Activated T-helper 2 cell treated with anti-CD3 and anti-CD28 coated beads, Interferon-gamma antibody, Interleukin-2, Interleukin-4, amounts not matched to agents 10 μg/mL and 5 μg/mL and 100 μg/mL, durations not matched to agents 14 hours and 24 hours and 36 hours (primary cell): ENCODE measurements at places on chromosomes 2 and 18.

DNA sequence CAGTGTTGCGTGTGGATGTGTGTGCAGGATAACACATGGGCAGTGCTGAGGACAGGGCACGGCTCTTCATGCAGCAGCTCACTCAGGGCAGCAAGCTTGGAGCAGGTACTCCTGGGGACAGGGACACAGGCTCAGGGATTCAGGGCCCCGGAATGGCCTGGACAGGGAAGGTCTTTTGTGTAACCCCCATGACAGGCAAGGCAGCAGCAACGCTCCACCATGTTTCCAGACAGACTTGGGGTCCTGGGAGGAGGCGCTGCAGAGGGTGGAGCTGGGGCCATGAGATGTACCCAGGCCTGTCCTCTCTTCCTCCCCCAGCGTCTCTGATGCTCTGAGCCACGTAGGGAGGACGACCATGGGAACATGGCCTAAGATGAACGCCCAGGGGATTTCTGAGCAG is 58.3 kb downstream of the ADNP2 start:
- DNase-seq, result no peak

DNA sequence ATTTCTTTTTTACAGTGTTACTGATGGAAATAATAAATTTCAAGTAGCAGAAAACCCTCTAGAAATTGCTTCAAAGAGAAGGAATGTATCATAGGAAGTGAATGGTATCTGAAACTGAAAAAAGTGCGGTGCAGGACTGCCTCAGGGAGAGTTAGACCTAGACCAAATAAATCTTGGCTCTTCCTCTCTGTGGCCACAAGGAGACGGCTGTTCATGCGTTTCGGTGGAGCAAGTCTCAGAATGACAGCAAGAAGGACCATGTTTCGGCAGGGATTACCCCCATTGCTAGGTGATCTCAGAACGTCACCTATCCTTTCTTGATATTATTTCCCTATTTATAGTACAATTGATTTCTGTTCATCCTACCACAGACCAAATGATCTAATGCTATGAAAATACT is 522.3 kb downstream of the SOX11 start:
- DNase-seq, result no peak

DNA sequence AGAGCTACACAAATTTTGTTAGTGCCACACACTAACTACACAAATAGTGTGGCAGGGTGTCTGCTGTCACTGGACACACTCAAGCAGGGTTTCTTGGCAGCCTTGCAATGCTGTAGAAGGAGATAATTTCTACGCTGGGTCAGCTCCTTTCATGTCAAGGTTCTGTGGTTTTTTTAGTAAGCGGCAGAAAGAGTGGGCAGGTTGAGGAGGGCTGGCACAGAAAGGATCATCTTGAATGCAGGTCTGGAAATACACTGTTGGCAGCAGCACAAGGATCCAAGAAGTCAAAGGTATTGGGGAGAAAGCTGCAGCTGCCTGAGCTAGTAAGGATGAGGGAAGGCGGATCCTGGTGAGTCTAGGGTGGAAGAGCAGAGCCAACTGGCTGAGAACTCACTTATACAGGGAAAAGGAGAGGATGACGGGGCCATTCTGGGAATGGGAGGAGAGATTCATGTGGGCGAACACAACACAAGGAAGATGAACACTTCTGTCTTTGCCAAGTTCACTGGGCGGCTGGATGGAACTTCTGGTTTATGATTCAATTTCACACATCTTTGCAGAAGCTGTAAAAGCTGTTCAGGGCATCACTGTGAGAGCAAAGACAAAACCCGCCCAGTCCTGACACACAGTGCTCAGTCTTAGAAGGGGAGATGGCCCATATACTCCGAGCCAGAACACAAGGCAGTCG is 16.9 kb upstream of the CYRIA start:
- no peak for DNase-seq

GRCh38 chr2:221671515-221671914 is 99.4 kb upstream of the EPHA4 start:
- no peak for DNase-seq

GRCh38 chr2:27074738-27075565 is 3.5 kb upstream of the EMILIN1 start:
- DNase-seq, result no peak

- no peak for DNase-seq
These were observed 26.4 kb upstream of the MSTN start for GRCh38 chr2:190088917-190089316.

- no peak for DNase-seq
These were observed 49.9 kb upstream of the RAB6C start for GRCh38 chr2:129929321-129930290.

- no peak for DNase-seq
These were observed 38.2 kb downstream of the NHEJ1 start for GRCh38 chr2:219122202-219122980.

- DNase-seq, result no peak
These were observed 234.8 kb upstream of the SMAD2 start for GRCh38 chr18:48165111-48165866.

DNA sequence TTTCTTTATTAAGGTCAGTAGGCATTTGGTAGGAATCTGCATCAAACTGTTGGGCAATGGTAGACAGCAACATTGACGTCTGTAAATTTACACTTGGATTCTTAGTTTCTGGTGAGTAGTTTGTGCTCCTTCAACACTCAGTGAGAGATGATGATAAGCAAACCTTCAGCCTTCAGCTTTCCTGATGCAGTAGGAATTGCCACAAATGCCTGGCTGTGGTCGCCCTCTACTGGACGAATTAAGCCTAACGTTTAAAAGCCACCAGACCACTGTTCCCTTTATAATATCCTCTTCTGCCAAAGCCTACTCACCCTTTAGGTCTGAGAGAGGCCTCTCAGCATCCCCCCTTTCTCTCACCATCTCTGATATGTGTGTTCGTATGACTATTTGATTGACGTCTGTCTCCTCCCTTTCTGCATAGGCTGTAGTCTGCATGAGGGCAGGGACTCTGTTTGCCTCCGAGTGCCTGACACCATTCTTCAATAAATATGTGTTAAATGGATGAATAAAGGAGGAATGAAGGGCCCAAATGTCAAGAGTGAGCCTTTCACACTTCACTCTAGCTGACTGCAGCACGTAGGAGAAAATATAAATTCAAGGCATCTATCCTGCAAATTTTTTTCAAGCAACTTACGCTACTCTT is 47.0 kb upstream of the PLEKHM3 start:
- DNase-seq, result peak; percentile 30

- DNase-seq, result no peak
These were observed 31.7 kb downstream of the ONECUT2 start for GRCh38 chr18:57466745-57467409.

- no peak for DNase-seq
These were observed 105.2 kb downstream of the LYPD6B start for GRCh38 chr2:149143734-149144133.

GRCh38 chr2:163351143-163351542 is 384.7 kb downstream of the FIGN start:
- DNase-seq, result no peak

DNA sequence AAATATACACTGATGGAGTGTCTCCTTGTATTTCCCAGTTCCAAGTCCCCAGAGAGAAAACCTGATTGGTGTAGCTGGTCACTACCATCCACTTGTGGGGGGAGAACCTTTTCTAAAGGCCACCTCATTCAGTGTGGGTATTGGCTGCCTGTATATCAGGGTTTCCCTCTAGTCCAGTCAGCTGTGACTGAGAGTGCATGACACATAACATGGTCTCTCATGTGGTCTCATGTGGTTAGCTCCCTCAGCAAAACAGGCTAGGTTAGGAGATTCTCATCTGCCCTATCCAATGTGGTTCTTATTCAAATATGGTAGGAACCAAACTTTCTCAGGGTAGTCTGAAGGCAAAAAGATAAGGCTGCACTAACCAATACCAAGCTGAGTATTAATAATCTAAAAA is 4.1 kb upstream of the GORASP2 start:
- no peak for DNase-seq

GRCh38 chr2:100211521-100211920 is 69.1 kb upstream of the AFF3 start:
- DNase-seq, result no peak

- DNase-seq, result no peak
These were observed 89.5 kb downstream of the STK39 start for GRCh38 chr2:168157926-168158325.

DNA sequence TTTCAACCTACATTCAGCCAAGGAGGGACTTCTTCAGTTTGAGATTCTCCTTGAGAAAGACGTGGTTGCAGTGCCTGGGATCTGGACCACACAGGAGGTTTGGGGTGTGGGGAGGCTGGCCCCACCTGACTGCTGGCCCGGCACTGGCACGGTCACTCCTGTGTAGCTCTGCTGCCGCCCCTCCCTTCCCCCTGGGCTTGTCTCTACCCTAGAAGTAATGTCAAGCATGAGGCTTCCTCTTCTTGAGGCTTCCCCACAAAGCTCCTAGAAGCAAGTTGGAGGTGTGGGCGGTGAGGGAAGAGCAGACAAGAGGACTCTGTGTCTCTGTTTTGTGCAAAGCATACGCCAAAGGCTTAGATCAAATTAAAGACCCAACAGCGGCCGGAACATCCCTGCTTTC is 8.7 kb downstream of the KLHL29 start:
- DNase-seq, result no peak

DNA sequence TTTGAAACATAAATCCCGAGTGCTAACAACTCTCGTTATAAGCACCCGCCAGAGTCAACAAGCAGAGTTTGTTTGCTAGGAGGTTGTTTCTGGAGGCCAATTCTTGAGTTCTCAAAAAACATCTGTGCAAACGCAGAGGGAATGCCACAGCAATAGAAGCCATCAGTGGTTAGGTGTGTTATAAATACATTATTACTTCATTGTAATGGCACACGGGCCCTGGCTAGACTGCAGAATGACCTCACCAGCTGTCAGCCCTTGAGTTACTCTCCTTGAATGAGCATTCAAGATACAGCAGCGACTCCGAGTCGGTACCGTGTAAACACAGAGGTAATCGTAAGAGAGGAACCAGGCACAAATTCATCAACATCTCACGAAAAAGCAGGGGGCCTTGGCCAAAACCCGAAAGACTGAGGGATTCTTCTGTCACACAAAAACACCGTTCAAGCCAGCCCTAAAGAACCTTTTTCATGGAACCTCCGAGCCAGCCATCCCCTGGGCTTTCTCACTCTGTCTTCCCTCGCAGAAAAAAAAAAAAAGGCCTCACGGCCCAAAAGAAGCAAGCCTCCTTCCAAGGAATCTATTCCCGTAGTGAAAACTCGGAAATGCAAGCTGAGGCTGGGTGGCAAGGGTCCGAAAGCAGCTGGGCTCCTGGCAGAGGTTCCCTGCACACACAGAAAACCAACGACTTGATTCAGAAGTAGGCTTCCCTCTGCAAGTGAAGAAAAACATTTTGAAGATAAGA is 133.7 kb upstream of the MEIS1 start:
- no peak for DNase-seq

DNA sequence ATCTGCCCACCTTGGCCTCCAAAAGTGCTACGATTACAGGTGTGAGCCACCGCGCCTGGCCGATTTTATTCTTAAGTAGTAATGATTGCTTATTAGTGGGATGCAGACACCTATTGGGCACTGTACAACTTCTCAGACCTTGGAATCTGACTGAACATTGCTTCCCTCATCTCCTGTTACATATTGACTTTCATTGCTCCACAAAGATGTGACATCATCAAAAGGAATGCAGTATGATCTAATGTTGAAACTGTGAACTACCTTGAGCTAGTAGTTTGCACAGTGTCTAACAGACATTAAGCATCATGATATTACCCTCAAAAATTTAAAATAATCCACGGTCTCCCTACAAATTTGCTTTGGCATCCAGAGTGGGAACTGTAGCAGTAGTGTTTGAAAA is 109.8 kb upstream of the SIX2 start:
- no peak for DNase-seq

GRCh38 chr2:54903736-54904554 is 146.3 kb downstream of the RTN4 start:
- peak; percentile 37 for DNase-seq

GRCh38 chr2:173401716-173402326 is 47.1 kb downstream of the CDCA7 start:
- no peak for DNase-seq

DNA sequence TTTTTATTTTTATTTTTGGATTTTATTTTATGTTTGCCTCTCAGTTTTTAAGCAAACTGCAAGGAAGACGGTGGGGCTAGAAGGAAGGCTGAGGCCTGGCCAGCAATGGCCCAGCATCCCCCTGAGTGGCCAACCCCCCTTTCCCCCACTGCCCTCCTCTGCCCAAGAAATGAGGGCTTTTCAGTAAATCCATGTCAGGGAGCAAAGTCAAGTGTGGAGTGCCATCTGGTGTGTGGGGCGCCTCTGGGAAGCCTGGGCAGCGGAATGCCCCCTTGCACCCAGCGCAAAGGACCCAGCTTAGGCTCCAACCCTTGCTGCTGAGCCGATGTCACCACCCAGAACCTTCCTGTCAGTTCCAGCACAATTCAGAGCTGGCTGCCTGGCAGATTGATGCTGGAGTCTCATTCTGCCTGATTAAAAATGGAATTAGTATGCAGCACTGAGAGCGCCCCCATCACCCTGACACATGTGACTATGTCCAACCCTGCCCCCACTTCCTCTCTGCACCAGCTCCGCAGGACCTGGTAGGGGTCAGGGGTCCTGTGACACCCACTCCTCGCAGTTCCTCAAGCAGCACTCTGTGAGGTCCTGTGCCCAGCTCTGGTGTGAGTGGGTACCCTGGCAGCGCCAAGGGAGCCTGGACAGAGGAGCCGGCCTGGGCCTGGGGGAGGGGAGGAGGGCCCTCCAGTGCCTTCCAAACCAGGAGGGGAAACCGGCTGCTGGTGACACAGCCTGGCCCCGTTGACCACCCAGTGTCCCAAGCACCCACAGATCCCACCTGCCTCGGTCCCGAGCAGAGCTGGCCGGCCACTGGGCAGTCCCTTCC is 9.2 kb upstream of the ALPP start:
- no peak for DNase-seq

- no peak for DNase-seq
These were observed 1089.9 kb upstream of the SLC39A10 start for GRCh38 chr2:194566907-194567660.
